Sciatic nerve (tissue), 2 donors: ENCODE measurements at places on chromosomes 5 and 9.

GRCh38 chr5:107436201-107436600 is 234.5 kb downstream of the EFNA5 start:
- no peak for DNase-seq

DNA sequence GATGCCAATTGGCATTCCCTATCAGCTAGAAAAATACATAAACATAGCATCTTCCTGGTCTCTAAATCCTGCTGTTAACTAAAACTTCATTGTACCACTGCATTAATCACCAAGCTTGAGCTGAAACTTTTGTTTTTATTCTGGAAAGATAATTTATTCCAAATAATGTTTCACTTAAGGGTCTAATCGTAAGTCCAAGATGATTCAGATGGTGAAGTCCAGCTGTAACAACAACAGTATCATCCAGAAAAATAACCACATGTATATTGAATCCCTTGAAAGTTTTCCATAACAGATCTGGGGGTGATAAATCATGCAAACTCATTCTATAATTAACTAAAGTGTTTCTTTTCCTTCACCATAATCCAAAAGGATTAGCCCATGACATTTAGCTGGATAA is 23.9 kb downstream of the RORB start:
- DNase-seq: no peak

GRCh38 chr9:133945314-133945975 is 46.7 kb downstream of the VAV2 start:
- no peak for DNase-seq

- DNase-seq: no peak
Observed at GRCh38 chr5:175129619-175130018, 314.4 kb downstream of the DRD1 start.

DNA sequence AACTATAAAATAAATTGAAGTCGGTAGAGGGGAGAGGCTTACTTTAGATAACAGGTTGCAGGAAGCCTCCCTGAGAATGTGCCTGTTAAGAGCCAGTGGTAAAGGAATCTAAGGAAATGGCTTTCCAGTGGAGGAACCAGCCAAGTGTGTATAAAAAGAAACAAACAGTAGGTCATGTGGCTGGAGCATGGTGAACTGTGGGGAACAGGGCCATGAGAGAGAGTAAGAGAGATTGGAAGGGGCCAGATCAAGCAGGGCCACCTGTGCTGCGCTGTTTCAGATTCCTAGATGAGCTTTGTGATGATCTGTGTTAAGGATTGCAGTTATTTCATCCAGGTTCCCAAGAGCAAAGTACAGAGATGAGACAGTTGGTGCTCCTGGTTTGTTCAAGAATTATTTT is 152.7 kb upstream of the SGCD start:
- DNase-seq: no peak

DNA sequence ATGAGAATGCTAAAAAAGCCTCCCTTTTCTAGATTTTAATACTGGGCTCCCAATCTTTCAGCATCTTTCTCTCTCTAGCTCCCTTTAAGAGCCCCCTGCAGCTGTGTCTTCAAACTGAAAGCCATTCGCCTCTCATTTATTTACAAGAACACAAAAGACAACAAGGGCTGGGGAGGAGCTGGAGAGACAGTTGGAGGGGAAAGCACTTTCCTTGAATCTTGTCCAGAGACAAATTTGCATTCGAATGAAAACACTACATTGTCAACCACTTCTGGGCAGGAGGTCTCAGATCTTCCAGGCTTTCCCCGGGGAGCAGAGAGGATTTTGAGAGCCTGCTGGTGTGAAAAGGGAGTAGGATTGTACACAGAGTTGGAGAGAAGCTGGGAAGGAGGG is 518.3 kb downstream of the CTNND2 start:
- no peak for DNase-seq

DNA sequence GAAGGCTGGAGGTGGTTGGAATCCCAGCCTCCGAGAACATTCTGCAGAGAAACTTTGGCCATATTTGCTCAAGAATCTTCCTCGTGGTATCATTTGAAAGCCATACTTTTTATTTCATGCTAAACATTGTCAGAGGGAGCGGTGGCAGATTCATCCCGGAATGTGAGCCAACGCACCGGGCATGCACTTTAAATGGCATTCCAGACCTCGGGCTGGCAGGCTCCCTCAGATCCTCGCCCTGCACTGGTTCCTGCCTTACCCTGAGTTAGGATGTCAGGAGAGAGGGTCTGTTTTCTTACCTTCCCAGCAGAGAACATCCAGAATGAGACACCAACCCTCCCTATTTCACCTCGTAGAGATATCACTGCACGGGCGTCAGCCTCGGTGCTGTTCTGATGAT is 33.8 kb downstream of the GDNF start:
- DNase-seq: no peak

- no peak for DNase-seq
Observed at GRCh38 chr5:131814990-131815389, 18.2 kb upstream of the FNIP1 start.

DNA sequence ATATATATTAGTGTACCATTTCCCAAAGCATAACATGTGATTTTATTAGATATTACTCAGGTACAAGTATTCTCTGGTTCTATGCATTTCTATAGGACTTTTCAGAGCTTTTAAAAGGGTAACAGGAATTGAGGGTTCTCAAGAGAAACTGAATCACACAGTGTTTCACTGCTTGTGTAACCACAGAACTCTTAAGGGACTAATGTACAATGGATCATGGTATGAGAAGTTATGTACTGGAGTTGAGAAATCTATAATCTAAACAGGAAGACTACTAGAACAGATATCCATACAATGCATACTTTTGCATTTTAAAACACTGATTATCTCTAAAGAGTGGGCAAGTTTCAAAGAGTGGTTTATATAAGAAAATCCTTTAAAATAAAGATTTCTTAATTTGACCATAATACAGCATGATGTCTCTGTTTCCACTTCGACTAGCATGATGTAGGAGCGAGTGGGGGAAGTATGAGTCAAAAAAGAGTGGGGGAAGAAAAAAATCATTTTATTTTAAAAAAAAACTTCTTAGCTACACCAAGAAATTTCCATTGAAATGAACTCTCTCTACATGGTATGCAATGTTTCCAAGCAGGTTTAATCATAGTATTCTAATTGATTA is 183.5 kb downstream of the RFX3 start:
- no peak for DNase-seq

GRCh38 chr5:158754018-158754514 is 345.6 kb downstream of the EBF1 start:
- DNase-seq: no peak

GRCh38 chr9:27088981-27089380 is 20.0 kb upstream of the TEK start:
- DNase-seq: no peak

DNA sequence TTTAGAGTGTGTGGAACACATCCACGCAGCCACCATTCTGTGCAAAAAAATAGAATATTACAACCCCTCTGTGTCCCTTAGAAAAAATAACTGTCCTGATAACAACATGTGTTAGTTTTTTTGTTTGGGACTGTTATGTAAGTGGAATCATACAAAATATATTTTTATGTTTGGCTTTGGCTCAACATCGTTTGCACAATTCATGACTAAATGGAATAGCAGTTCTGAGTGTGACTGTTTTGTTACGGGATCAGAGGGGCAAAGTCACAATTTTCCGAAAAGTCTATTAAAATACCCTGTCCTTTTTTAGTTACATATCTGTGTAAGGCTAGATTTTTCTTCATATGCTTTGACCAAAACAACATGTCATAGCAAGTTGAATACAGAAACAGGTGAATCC is 12.8 kb downstream of the MTREX start:
- DNase-seq: no peak

- DNase-seq: no peak
Observed at GRCh38 chr5:122219436-122220166, 90.3 kb downstream of the ZNF474 start.

DNA sequence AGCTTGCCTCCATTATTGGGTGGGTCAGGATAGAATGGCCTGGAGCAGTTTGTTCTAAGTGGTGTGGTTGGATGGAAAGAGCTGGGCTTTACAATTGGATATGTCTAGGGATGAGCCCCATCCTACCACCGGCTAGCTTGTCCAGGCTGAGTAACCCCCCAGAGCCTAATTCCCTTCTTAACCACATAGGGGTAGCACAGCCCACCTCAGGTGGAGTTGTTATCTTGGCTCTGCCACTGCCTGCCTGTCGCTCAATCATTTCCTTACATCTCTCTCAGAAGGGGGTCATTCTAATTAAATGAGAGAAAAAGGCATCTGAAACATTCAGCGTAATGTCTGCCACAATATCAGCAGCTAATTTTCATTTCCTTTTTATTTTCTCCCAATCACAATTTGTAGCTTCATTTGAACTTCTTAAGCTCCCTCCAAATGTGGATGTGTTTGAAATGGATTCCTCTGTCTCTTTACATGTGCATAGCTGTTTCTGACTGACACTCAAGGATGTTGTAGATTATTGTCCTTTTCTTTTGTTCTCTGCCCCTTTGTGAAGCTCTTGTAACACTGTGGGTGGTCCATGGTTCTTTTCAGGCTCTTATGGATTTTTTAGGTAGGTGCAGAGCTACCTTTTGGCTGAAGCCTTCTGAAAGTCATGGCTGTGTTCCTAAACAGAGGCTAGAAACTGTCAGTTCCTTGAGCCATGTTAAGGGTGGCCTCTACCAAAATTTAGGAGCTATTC is 383.1 kb upstream of the KLF4 start:
- DNase-seq: no peak

GRCh38 chr5:58211441-58211840 is 248.4 kb downstream of the PLK2 start:
- DNase-seq: no peak

DNA sequence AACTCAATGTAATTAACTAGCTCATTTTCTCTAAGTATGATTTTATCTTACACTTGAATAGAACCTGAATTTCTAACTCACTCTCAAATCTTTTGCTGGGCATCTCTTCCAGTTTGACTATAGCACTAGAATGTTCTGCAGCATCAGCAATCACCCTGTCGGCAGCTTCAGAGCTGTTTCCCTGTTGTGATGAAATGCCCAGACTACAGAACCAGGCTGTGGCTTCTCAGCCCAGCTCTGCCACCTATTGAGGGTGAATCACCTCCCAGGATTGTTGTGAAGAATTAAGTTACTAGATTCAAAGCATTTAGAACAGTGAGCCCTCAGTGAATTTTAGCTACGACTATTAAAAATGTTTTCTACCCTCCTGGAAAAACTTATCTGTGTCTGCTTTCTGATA is 90.4 kb upstream of the ANKRD55 start:
- DNase-seq: no peak

GRCh38 chr5:21820527-21820926 is 1032.6 kb downstream of the CDH12 start:
- DNase-seq: no peak

DNA sequence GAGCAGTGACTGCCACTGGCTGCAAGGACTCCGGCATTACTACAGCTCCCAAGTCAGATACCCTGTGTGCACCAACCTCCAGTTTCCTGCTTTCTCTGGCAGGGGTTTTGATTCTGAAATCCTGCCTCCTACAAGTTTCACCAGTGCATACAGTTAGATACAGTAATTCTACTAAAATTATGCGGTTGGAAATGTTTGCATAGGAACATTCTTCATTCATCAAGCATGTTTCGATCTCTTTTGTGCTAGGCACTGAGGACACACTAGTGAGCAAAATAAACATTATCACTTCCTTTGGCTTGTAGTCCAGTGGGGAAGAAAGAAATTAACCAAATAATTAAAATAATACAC is 152.2 kb downstream of the TMEM167A start:
- no peak for DNase-seq

DNA sequence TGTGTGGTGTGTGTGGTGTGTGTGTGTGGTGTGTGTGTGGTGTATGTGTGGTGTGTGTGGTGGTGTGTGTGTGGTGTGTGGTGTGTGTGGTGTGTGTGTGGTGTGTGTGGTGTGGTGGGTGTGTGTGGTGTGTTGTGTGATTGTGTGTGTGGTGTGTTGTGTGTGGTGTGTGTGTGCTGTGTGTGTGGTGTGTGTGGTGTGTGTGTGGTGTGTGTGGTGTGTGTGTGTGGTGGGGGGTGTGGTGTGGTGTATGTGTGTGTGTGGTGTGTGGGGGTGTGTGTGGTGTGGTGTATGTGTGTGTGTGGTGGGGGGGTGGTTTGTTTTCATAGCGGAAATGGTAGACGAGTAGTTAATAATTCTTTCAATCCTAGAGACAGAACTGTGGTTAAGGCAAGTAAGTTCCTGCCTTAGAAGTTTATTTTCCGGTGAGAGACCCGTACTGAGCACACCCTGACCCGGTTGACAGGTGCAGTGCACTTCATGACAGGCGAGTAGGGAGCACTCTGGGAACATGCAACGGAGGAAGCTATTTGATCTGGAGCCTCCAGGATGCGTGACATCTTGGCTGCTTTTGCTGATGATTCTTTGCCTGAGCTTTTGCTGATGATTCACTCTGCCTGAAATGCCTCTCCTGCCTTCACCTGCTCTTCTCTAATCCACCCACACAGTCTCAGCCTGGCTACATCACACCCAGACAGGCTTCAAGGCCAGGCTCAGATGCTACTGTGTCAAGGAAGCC is 21.7 kb upstream of the FAT2 start:
- DNase-seq: no peak

DNA sequence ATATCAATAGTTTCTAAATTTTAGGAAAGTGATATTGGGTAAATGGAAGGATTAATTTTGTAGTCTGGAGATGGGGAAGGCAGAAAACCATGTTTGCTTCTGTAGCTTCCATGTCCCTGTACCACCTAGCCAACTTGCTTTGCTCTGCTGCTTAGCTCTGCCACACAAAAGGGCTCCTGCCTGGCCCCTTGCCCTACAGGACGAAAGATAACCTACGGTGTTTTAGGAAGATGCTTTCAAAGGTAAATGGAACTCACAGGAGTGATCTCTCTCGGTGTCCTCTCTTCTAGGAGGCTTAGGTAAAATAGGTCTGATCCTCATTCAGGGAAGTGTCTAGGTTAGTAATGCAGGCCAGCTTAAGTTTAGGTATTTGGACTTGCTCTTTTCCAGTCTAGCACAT is 37.8 kb upstream of the DMXL1 start:
- no peak for DNase-seq

GRCh38 chr5:53642061-53642460 is 81.6 kb downstream of the NDUFS4 start:
- no peak for DNase-seq
